ENCODE measurements at places on chromosomes 11 and 22. TPM values are rescaled to one million over a fixed set of nuclear protein-coding genes. Genes with fewer than 3 reads are reported as not detected.
A peak's percentile ranks its signal among the peaks of the same experiment; 100 is the strongest.

- DNase-seq: no peak
Measured at GRCh38 chr11:128892866-128893565, 1.9 kb downstream of the KCNJ5 start.

DNA sequence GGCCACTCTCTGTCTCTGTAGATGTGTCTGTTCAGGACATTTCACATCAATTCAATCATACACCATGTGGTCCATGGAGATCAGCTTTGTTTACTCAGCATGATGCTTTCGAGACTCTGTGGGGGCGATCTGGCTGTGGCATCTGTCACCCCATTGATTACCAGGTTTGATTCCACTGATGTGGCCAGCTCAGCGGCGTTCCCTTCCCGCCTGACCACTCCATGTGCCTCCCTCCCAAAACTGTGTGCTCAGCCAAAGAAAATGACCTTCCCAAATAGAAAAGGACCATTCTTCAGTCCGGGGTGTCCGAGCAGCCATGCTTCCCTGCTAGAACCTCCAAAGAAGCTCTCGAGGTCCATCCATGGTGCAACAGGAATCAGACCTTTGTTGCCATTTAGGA lies 89.1 kb downstream of the BRD1 start:
- DNase-seq: no peak

- peak; percentile 88 for DNase-seq
Measured at GRCh38 chr11:110376711-110377324, 52.9 kb upstream of the FDX1 start.

GRCh38 chr11:96328395-96329010 lies 14.5 kb downstream of the MAML2 start:
- no peak for DNase-seq

GRCh38 chr22:38038426-38038825 lies 18.8 kb upstream of the PICK1 start:
- no peak for DNase-seq

Gene SNX32
- total RNA-seq: 2.9 TPM

DNA sequence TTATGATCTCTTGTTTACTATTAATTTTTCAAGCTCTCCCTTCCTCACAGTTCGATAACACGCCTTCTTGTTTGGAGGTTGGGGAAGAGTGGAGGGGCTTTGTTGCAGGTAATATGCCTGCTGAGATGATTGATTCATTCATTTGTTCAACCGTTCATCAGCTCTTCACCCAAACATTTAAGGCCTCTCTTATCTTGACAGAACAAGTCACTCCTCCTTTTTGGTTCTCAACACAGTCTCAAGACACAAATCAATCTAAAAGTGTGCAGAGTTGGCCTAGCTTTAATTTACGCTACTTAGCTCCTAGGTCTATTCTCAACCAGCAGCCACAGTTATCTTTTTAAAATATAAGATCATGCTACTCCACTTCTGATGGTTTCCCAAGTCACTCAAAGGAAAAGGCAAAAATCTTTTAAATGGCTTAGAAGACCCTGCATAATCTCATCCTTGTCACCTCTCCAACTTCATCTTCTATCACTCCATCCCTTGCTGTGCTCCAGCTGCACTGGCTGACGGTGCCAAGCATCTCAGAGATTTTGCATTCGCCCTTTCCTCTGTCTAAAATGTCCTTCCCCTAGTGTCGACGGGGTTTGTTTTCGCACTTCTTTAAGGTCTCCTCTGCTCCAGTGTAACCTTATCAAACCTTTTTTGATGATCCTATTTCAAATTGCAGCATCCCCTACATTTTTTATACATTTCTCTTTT lies 60.3 kb downstream of the AMBRA1 start:
- no peak for DNase-seq

DNA sequence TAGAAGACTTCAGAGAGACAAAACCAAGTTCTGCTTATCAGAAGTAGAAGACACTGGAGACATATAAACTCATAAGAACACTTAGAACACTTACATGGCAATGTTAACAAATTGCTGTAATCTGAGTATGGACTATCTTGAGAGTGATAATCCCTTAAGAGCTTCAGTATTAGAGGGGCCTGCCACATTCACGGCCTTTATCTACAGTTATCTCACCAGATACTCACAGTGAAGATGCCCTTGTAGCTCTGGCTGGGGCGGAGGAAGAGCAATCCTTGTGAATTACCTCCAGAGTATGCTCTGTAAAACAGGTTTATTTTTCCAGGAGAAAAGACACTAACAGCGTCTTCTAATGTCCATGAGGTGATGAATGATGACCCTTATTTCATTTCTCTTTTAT lies 762.8 kb downstream of the FAM181B start:
- no peak for DNase-seq

GRCh38 chr11:130428316-130429119 lies at the start of gene ADAMTS8:
TSS of gene ADAMTS8 (minus strand) at chr11:130428609. CDS start at chr11:130428286, 323 bp downstream.
- DNase-seq: no peak

Gene SEPTIN3
- 2.2 TPM for total RNA-seq

- DNase-seq: no peak
Measured at GRCh38 chr11:129075757-129076156, 116.4 kb downstream of the ARHGAP32 start.

DNA sequence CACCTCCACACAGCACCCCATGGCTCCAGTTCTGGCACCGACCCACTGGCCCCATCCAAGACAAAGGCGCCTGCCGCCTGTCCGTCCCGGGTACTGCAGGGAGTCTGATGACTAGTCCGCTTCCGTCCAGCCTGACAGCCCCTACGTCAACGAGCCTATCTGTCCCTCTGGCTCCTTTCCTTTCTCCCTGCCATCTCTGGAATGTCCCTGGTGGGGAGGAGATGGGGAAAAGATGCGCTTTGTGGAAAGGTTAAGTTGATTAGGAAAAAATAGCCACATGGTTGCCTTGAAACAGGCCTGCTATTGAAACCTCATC lies 10.4 kb downstream of the PDGFB start:
- no peak for DNase-seq

DNA sequence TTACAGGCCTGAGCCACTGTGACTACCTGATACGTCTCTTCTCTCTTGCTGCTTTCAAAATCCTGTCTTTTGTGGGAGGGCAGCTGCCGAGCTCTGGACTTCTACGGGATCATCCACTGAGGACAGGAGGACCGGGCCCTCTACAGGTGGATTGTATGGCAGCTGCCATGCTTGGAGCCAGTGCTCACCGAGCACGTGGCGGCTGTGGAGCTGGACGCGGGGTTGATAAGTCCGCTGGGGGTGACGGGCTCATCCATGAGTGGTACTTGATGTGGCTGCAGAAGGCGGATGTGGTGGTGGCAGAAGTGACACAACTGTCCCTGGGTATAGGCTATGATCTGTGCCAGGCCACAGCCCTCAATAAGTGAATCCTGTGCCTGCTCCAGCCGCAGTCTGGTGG lies 1.8 kb upstream of the CYP2D6 start:
- no peak for DNase-seq

Gene C11orf24
- total RNA-seq: 42.8 TPM

Gene ANO1
- total RNA-seq: 12.1 TPM

DNA sequence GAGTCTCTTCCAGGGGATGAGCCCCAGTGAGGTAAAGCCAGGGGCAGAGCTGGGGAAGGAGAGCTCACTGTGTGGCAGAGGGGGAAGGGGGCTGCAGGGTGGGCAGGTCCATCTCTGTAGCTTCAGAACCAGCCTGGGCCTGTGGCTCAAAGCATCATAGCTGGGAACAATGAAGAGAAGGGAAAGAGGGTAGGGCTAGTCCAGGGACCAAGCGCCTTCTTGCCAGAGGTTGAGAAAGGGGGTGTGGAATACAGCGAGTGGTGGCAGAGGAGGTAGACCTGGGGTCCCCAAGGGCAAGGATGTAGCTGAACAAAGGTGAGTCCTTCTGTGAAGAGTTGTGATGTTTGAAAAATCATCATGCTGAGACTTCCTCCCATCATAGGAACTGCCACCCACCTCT lies 1.2 kb upstream of the PLA2G3 start:
- DNase-seq: no peak

Gene OR52N4
- total RNA-seq: not detected

DNA sequence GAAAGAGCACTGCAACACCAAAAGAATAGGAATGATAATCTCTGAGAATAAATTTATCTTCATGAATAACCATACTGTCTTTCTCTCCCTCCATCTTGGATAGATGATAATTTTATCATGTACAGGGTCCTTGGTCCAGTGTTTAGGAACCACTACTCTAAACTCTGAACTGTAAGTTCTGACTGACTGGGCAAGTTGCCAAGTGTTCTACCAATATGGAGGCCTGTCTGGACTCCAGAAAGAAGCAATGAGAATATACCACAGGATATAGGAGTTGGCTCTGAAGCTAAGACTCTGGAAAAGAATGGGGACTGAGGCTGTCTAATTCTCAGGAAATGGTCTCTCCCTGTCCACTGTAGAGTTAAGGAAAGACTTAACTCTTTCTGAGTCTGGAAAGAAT lies 1.5 kb downstream of the FHIP1B start:
- no peak for DNase-seq

Gene GATD1
- total RNA-seq: 24.2 TPM

Gene ELF5
- total RNA-seq: 0.16 TPM

GRCh38 chr22:18075720-18076497 lies 1.9 kb upstream of the PEX26 start:
- peak; percentile 93 for DNase-seq

DNA sequence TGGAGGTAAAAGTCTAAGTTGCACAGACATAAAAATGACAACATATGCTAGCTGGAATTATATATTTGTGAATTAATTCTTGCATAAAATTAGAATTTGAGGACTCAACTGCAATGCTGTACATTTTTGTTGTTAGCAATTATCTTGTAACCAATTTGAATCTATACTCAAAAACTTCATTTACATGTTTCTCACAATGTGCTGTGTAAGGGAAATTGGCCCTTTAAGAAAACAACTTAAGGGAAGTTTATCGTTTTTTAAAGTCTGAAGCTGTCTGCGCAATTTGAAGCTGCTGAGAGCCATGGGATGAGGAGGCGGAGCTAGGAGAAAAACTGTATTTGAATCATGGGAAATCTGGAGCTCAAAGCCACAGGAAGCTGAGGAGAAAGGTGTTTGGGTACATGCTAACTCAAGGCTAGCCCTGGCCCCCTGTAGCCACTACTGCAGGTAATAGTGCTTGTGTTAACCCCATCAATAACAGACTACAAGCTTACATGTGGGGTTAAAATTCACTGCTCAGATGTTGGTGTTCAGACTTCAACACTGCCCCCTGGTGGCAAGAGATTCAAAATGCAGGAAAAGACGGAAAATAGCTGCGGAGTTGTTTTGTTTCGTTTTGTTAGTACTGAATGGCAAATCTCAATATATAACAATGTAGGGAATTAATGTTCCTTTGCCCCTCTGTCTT lies 126.1 kb downstream of the BRD1 start:
- no peak for DNase-seq

Gene IPO7
- 92.7 TPM for total RNA-seq

Gene PTPRJ
- total RNA-seq: 16.4 TPM

Data from hepatocyte (in vitro differentiated cells).